ENCODE measurements at places on chromosomes 4 and X.
A peak's percentile ranks its signal among the peaks of the same experiment; 100 is the strongest.

DNA sequence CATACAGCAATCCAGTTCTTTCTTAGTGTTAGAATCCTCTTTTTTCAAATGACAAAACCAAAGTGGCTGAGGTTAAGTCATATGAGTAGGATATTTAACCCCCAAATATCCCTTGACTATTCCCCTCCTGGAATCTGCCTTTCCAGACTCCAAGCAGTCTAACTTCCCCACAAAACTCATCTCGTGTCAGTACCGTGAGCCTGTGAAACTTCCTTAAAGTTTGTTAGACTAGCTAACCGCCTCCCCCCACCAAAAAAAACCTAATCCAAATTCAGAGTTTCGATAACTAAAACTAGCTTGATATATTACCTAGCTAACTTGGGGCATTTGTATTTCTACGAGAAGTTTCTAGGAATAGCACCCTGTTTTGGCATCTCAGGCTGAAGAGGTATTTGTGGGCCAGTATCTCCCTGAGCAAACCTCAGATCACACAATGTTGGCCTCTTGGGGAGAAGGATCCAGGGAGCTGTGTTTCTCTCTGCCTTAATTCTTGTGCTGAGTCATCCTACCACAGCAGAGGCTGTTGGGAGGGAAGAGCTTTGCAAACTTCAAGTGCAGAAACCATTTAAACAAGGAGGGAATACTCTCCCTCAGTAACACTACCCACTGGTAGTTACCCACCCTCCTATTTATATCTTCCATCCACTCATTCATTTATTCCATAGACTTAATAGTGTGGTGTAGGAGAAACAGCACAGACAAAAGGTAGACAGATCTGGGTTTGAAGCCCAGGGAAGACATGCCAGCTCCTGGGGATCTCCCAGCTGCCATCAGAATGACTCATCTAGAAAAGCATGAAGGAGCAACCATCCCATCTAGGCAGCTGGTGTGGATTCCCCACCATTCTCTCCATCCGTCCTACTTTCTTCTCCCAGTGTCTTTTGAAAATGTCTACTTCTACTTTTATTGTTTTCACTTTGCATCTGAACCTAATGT lies 39.3 kb upstream of the TXK start:
- peak; percentile 55 for DNase-seq

DNA sequence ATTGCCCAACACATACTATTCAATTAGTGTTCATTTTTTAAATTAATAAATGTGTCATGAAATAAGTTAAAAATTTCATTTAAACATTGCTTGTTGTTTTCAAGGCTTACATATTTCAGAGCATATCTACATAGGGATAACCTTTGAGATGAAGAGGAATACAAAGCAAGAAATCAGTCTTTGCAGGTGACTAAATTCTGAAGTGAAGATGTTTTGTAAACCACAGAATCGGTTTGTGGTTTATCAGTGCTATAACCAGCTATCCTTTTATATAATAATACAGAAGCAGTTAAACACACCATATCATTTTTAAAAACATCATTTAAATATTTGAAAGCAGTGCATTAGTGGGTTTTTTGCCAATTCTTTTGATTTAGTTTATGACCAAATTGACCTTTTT lies 26.9 kb downstream of the FAM241A start:
- DNase-seq: no peak

GRCh38 chr4:142129931-142130330 lies 493.5 kb downstream of the IL15 start:
- no peak for DNase-seq

- no peak for DNase-seq
Measured at GRCh38 chrX:132266583-132267355, 47.5 kb upstream of the RAP2C start.

GRCh38 chrX:7077241-7078230 lies 70.0 kb upstream of the STS start:
- DNase-seq: no peak

DNA sequence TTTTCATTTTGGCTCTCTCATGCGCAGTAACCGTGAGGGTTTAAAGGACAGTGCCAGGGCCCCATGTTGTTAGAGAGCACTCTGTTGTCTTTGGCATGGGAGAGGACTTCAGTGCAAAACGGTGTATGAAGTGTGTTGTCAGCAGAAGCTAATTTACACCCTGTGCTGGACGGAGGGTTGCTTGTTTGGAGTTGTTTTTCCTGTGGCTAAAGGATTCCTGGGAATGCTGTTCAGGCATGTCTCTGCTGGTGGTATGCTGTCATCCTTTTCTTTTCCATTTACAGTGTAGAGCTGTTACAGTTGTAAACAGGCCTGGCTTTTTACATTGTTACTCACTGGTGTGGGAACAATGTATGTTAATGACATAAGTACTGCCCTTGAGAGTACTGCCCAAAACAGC lies 206.3 kb downstream of the CBR4 start:
- no peak for DNase-seq

GRCh38 chr4:170089668-170090351 lies at the start of gene AADAT:
Gene AADAT, minus strand, starts transcription at chr4:170089956. Its CDS starts 266 bp downstream, at chr4:170089690.
- peak; percentile 50 for DNase-seq

DNA sequence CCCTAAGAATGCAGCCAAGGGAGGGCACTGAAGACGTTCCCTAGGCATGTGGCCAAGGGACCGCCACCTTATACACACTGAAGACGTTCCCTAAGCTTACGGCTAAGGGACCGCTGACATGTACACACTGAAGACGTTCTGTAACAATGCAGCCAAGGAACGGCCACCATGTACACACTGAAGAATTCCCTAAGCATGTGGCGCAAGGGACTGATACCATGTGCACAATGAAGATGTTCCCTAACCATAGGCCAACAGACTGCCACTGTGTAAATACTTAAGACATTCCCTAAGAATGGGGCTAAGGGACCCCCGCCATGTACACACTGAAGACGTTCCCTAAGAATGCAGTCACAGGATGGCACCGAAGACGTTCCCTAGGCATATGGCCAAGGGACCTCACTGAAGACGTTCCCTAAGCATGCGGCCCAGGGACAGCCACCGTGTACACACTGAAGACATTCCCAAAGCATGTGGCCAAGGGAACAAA lies 36.1 kb downstream of the DHRSX start:
- no peak for DNase-seq

DNA sequence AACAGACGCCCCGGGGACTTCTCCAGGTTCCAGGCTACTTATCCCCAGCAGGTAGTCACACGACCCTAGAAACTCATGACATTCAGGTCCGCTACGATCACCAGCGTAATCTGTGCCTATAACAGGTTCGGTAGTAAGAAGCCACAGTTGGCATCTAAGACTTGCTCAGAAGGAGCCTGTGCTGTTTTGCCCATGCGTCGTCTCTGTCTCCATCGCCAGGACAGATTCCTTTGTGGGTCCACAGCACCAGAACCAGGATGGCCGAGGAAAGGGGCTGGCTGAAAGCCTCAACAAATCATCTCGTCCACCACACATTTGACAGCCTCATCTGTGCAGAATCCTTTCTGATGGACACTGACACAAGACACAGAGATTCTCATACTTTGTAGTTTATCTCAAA lies 319.5 kb upstream of the AGA start:
- no peak for DNase-seq
